Non-pigmented ciliary epithelial cell (primary cell): ENCODE measurements at places on chromosomes 16 and 17.

DNA sequence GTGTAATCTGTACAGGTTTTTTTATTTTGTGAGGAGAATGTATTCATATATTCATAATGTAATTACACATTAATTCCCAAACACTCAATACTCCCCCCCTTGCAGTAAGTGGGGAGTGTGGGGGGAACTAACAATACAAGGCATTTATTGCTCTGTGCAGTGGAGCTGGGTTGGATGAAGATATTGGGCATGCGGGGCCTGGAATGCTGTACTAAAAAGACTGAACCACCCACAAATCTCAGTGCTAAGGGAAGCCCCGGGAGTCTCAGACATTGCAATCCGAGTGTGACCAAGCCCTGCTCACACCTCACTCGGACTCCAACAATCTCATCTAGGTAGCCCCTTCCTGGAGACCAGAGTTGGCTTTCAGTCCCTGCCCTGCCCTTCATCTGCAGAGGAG, 6.0 kb downstream of the PLLP start:
- no peak for DNase-seq

GRCh38 chr17:149231-149630, 11.9 kb downstream of the SCGB1C2 start:
- no peak for DNase-seq

- no peak for DNase-seq
Measured at GRCh38 chr16:19837331-19837980, 47.2 kb downstream of the GPRC5B start.

GRCh38 chr17:16106161-16106891, 106.7 kb downstream of the TTC19 start:
- no peak for DNase-seq

DNA sequence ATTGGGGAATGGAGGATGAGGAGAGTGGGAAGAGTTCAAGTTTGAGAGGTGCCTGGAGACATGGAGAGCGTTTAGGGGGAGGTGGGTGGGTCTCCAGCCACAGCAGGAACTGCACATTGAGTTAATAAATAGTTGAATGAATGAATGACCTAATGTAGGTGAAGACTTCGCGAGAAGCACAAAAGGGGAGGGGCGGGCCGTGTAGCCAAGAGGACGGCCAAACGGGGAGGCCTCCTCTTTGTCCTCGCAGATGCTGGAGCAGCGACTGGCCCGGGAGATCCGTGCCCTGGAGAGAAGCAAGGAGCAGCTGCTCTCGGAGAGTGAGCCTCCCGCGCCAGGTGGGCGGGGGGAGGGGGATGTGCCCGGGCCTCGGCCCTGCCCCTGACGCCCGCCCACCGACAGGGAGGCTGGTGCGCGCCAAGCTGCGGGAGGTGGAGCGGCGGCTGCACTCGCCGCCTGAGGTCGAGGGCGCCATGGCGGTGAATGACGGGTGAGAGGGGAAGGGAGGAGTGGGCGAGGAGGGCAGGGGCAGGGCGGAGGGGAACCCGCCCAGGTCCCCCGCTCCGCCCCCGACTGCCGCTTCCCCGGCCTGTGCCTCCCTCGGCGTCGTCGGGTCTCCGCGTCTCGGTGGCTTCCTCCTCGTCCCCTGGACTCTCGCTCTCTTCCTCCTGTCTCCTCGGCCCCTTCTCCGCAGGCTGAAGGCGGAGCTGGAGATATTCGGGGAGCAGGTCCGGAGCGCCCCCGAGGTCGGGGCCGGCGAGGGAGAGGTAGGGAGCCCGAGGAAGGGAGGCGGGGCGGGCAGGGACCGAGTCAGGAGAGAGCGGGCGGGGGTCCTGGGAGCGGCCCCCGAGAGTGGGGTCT, 12.9 kb downstream of the SYCE1L start:
- no peak for DNase-seq

DNA sequence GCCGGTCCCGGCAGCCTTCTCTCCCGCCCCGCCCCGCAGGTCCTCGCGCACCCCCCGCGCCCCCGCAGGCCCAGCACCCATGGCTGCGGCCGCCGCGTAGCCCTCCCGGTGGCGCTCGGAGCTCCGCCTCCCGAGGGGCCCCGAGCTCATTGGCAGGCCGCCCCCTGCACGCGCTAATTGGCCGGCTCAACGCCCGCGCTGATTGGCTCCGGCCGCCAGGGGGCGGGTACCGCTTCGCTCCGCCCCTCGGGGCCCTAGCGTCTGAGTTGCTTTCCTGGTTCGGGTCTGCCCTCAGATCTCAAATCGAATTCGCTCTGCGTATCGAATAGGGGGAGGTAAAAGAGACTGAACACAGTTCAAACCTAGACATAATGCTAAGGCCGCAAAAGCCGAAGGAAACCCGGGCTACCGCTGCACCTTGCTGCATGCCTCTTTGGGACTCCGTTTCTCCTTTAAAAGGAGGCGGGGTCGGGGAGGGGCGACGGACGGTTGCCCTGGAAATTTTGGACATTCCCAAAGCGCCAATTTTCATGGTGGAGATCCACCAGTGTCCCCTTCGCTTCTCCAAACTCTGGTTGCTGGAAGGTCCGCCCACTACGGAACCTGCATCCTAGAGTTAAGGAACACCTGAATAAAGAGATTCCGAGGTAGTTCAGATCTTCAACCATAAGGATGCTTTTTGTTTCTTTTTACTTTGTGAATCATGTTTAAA, at the start of gene DEXI:
TSS of gene DEXI (minus strand) at position 117 of the 712 bp plus-strand sequence. CDS start 463 bp downstream, outside the sequence.
- DNase-seq, result no peak

DNA sequence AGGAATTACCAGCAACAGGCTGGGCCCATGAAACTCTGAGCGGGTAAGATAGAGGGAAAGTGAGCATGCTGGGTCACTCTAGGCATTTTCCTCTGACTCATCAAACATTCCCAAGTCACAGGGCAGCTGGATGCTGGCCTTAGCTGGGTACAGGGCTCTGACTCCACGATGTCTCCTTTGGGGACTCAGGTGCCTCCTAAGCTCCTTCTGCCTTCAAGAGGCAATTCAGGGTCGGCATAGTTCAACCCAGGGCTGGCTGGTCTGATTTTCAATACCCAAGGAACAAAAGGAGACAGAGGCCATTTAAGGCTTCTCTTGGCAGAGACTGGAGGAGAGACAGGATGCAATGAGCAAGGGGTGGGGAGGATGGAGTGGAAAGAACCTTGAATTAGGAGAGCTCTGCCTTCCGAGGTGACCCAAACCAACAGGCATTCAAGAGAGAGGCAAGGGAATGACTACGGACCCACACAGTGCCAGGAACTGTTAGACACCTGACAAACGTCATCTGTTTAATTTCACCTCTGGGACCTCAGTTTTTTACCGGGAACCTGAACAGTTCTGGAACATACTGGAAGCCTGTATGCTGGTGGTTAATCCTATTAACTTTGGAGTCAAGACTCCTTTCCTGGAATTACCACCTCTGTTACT, 910 bp downstream of the WBP2 start:
- DNase-seq, result no peak

- no peak for DNase-seq
Measured at GRCh38 chr16:28309811-28310311, 17.5 kb downstream of the SBK1 start.

DNA sequence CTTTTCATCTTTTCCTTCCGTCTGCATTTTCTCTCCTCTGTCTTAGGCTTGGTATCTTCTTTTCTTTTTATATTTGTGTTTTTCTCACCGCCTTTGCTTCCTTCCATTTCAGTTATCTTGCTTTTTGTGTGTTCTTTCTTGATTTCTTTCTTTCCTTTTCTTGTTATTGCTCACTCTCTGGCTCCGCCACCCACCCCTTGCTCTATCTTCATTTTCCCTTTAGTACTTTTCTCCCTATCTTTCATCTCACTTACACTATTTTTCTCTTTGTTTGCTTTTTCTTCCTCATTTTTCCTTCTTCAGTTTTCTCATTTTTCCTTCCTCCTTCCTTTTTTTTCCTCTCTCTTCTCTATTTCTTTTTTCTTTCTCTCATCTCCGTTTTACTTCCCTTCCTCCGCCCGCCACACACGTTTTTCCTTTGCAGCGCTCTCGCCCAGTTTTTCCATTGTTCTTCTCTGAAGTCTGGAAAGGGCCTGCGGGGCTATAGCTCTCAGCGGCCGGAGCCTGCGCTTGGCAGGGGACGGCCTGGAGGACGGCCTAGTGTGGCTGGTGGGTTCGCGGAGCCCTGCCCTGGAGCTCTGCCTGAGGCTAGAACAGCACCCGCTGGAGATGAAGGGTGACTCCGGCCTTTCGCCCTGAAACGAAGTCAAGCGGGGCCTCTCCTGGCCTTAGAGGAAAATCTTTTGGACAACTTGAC, 5.2 kb upstream of the HOXB13 start:
- DNase-seq, result no peak

- no peak for DNase-seq
Measured at GRCh38 chr16:53689636-53690035, 14.0 kb downstream of the RPGRIP1L start.

GRCh38 chr16:7182510-7183109, 150.0 kb upstream of the RBFOX1 start:
- no peak for DNase-seq

- DNase-seq, result peak; percentile 55
Measured at GRCh38 chr17:35244341-35245195, 1.7 kb downstream of the SLFN5 start.

DNA sequence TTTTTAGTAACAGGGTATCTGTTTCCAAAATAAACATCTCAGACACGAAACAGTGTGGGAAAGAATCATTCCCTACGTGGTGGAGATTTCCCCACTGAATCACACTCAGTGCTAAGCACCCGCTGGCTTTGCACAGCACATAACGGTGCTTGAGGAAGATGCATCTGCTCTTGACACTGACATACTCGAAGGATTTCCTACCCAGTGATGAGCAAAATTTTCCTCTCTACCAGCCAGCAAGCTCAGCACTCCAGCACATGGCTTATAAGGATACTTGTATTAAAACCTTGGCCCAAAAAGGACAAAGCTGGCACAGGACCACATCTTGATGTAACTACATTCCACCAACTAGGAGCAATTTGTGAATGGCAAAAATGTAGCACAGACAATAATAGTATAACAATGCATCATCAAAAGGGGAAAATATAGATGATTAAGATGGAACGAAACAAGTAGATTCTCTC, 59.0 kb downstream of the ANKFY1 start:
- DNase-seq, result peak; percentile 52

DNA sequence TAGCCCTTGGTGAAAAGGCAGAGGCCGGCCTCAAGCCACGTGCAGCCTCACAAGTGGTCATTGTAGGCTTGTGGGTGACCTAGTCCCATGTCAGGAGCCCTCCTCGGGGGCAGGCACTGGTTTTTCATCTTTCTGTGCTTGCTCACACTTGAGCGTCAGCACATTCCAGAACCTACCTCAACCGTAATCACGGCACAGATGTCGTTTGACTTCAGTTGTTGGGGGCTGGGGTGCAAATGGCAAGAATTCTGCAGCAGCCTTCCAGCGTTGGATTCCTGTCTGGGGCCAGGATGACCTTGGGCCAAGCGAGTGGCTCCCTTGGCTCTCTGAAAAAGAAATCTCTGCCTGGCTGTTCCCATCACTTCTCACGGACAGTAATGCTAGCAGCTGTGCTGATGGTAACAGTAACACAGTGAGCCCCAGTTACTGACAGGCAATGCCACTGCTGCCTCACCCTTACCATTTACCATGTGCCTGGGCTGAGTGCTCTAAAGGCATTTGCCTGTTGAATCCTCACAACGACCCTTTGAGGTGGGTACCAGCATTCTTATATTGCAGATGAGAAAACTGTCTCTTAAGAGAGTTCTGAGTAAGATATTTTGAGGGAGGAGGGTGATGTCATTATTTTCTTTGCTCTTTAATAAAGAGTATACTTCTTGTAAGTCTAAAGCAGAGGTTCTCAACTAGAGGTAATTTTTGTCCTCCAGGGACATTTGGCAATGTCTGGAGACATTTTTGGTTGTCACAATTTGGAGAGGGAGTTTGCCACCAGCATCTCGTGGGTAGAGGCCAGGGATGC, 46.5 kb downstream of the KSR1 start:
- DNase-seq, result peak; percentile 74

GRCh38 chr17:77884967-77885641, 73.4 kb upstream of the TNRC6C start:
- DNase-seq, result no peak

- DNase-seq, result no peak
Measured at GRCh38 chr17:59914274-59914854, 21.4 kb downstream of the RPS6KB1 start.

DNA sequence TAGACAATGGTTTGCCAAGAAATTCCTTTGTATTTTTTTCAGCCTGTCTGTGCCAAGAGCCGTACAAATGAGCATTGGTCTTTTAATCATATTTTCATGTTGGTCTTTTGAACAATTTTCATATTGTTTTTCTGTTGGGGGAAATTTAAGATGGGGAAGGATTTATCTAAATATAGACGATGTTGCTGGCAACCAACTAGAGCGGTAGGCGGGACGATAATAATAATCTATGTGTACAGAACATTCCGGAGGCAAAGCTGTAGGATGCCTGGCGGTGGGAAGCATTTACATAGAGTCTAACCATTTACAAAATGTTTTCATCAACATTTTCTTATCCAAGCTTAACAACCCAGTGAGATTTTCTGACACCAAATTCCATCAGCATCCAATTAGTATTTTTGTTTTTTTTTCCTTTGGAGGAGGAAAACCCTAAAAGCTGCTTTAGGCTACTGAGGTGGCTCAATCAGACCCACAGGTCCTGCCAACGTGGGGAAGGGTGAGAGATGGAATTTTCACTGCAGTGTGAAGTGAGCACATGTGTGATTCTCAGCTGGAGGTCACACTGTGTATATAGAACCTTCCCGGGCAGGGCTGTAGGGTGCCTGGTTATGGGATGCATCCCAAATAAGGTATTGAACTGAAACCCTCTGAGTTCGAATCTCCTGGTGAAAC, 11.7 kb upstream of the SEC14L1 start:
- no peak for DNase-seq

DNA sequence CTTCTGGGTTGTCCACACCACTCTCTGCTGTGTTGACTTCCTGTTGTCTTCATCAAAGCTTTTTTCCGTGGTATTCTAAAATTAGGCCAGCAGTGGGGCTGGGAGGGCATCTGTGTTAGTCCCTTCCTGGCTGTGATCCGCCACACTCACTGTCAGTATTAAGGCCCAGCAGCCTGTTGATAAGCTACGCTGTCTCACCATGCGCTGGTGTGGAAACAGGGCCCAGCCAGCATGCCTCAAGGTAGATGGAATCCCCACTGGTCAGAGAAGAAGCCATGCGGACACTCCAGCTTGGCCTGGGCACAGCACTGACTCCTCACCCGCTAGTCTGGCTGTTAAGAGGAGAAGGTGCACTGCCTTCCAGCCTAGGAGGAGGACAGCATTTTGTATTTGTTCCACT, 11.4 kb downstream of the CDR2L start:
- DNase-seq, result no peak

- no peak for DNase-seq
Measured at GRCh38 chr17:64190472-64190871, 60.5 kb upstream of the ERN1 start.

- DNase-seq, result no peak
Measured at GRCh38 chr16:85428899-85429775, 184.0 kb upstream of the GSE1 start.

GRCh38 chr16:66928702-66929388, 3.5 kb upstream of the RRAD start:
- no peak for DNase-seq

DNA sequence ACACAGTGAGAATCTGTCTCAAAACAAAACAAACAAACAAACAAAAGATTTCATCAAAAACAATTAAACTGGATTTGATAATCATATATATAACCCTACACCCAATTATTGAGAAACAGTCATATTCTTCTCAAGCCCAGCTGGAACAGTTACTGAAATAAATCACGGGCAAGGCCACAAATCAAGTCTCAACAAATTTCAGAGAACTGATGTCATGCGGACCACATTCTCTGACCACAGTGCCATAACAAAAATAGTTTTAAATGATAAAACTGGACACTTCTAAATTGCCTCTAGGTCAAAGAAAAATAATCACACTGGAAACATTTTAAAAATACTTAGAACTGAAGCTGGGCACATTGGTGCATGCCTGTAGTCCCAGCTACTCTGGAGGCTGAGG, 15.9 kb upstream of the PIK3R5 start:
- DNase-seq, result no peak
